CD4-positive, alpha-beta T cell treated with Interleukin-15 for 1 hour (primary cell): ENCODE measurements at places on chromosomes 1 and 21.

- no peak for DNase-seq
Measured at GRCh38 chr1:172112576-172112975, 271.3 kb downstream of the DNM3 start.

DNA sequence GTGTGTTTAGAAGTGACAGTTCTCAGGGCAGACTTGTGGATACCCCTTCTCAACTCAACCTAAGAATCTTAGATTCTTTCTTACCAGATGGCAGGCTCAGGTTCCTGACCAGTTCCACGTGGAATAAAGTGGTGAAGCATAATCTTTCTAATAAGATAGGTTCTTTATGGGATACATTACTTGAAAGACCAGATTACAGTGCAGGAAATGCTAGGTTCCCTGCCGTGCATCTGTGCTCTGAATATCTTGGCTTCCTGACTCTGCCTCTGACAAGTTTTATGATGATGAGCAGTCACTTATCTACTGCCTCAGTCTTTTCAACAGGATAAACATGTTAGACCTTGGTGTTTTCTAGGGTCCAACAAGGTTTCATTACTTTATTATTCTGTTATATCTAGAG is 207.9 kb upstream of the CACYBP start:
- DNase-seq, result no peak

DNA sequence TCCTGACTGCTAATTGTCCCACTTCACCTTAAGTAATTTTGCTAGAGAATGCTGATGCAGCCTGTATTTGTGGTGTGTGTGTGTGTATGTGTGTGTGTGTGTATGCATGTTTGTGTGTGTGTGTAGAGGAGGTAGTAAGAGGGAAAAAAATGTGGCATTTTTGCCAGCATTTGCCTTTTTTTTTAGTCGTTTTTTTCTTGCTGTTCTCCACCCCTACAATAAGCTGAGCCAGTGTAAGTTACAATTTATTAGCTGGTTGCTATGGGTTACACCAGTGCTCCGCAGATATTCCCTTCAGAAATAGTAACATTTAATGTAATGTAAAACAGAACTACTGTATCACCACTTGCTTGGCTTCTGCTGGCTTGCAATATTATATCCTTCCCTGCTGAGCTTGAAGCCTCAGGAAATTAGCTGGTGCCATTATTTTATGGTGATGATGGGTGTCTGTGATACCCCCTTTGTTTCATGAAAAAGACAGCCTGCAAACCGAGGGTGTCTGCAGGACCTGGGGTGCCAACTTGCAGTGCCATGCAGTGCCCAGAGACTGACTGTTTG is 23.4 kb upstream of the IGSF3 start:
- no peak for DNase-seq

DNA sequence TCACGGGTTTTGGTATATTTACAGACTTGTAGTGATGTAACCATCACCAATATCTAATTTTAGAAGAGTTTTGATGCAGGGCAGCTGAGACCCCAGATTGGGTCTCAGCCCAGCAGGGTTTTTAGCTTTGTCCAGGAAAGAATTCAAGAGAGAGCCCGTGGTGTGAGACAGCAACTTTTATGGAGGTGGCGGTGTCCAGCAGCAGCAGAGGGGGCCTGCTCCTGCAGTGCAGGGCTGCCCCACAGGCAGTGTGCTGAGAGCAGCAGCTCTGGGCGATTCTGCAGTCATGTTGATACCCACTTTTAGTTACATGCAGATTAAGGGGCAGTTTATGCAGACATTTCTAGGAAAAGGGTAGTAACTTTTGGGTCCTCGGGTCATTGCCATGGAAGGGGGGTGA is 1.8 kb upstream of the EPHX1 start:
- no peak for DNase-seq

- no peak for DNase-seq
Measured at GRCh38 chr1:164803366-164803765, 244.4 kb downstream of the PBX1 start.

DNA sequence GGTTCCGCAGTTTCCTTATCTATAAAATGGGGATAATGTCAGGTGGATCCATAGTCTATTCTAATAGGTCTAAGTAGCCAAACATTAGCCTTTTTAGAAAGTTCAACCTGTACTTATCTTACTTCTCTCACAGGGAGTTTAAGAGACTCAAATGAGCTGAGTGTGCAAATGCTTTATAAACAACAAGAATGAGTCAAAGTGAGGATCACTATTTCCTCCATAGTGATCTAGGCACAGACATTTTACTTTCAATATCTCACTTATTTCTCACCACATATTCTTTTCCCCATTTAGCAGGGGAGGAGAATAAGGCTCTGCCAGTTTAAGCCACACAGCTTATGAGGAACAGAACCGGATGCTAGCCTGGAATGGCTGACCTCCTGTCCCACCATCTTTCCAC is 92.1 kb upstream of the LMO4 start:
- DNase-seq, result no peak

DNA sequence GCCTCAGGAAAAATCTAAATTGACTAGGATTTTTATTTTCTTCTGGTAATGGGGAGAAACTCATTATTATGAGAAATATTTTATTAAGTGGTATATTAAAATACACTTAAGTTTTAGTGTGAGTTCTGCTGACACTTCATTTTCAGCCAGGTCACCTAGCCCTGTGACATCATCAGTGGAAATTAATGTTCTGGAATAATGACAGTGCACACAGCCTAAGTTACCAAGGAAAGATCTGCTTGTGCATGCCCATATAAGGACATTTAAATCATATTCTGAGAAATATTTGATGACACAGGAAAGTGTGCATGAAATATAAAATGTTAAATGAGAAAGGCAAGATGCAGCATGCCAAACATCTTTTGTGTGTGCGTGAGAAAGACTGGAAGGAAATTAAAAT is 102.0 kb downstream of the KIF14 start:
- DNase-seq, result no peak

DNA sequence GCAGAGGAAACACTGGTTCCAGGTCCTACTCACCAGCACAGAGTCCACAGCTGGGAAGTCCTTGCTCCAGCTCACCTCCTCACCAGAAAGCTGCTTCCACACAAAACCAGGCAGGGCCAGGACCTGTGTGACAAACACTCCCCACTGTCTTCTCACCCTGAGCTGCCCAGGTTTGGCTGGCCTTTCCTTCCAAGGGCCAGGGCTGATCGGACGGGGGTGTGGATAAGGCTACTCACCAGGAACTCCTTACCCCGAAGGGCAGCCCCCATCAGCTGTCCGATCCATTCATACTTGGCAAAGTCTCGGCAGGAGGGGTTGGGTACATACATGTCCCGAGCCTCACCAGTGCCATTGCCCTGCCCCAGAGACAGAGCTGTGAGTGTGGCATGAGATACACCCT is 5.4 kb downstream of the HECTD3 start:
- DNase-seq, result no peak

GRCh38 chr1:53658489-53659230 is 80.3 kb downstream of the GLIS1 start:
- peak; percentile 5 for DNase-seq

DNA sequence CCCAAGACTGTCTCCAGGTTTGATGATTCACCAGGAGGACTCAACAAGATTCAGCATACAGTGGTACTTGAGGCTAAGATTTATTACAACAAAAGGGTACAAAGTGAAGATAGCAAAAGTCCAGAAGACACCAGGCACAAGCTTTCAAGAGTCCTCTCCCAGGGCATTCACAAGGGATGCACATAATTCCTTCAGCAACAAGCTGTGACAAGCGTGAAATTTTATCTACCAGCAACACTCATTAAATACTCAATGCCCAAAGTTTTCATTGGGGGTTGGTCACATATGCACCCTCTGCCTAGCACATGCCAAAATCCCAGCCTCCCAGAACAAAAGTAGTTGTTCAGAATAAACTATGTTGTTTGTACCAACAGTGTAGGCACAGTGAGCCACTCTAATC is 62.3 kb downstream of the PRKACB start:
- no peak for DNase-seq

- DNase-seq, result no peak
Measured at GRCh38 chr1:9537863-9538668, 1.2 kb upstream of the SLC25A33 start.

DNA sequence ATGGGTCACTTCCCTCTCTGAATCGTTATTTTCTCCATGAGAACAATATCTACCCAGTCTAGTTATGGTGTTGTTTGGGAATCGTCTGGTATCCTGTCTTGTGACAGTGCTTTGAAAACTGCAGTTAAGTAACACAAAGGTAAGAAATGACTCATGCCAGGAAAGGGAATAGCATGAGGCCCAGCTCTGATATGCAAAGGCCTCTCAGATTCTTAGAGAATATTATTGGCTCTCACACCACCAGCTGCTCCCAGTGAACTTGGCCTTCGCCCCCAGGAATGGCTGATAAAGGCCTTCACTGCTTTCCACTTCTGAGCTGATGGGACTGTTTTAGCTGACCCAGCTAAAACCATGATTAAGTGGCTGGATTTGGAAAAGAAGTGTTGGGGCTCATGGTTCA is 27.1 kb downstream of the NEK2 start:
- DNase-seq, result no peak

DNA sequence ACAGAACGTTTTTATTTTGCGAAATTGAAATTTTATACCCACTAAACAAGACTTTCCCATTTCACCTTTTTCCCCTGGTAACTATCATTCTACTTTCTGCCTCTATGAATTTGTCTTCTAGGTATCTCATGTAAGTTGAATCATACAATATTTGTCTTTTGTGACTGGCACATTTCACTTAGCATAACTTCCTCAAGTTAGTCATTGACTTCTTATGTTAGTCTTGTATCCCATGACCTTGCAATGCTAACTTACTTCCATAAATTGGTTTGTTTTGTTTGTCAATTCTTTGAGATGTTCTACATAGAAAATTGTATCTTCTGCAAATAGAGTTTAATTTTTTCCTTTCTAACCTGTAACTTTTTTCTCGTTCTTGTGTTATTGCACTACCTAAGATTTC is 26.9 kb downstream of the SH3BP5L start:
- DNase-seq, result no peak

DNA sequence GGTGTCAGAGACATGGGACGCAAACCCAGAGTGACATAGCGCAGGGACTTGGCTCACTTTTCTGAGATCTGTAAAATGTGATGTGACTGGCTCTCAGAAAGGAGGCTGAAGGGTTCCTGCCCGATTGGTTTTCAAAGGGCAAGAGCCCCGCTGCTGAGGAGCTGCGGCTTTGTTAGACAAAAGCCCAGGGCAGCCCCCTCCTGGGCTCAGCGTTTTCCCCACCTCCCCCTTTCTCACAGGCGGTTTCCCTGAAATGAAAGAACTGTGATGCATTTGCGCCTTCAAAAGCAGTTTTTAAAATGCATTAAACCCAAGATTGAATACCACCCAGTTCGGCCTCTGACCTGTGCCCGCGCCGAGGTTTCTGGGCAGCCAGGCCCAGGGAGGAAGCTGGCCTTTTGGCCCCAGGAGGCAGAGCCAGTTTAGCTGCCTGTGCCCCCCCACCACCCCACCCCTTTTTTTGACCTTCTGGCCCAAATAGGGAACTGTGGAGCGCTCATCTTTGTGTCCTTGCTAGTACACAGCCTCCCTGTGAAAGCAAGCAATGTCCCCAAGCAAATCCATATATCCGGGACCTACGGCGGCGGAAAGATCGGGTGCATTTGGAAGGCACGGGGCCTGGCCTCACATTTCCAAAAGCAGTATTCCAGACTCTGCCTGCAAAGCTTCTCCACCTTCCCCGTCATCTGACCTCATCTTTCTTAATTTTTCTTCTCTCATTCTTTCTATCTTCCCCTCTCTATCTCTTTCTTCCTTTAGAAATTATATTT is 28.6 kb downstream of the CD247 start:
- peak; percentile 81 for DNase-seq

GRCh38 chr1:197982256-197982655 is 65.1 kb downstream of the LHX9 start:
- DNase-seq, result no peak

- DNase-seq, result no peak
Measured at GRCh38 chr1:240998024-240998423, 359.0 kb downstream of the RGS7 start.

- no peak for DNase-seq
Measured at GRCh38 chr1:201110616-201111015, 1.6 kb downstream of the CACNA1S start.

GRCh38 chr1:109559995-109560394 is 11.6 kb downstream of the GNAI3 start:
- no peak for DNase-seq

DNA sequence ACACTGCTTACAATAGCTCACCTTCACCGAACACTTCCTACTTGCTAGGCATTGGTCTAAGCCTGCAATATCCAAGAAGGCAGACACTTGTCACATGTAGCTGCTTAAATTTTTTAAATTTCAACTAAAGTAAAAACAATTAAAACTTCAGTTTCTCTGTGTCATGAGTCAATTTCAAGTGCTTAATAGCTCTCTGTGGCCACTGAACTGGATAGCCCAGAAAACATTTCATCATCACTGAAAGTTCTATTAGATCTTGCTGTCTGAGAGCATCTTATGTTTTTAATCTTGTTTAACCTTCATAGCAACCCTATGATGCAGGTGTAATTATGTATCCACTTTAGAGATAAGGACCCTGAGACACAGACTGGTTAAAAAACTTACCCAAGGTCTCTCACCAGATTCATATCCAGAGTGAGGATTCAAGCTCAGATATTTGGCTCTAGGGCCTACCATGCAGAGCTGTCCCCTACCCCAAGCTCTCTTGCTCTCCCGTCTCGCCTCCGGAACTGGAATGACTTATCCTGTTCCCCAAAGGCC is 2.6 kb upstream of the FCRL6 start:
- DNase-seq, result no peak

GRCh38 chr1:221643404-221644144 is 98.3 kb downstream of the DUSP10 start:
- DNase-seq, result no peak

GRCh38 chr1:177340601-177341067 is 169.9 kb downstream of the BRINP2 start:
- no peak for DNase-seq

- DNase-seq, result no peak
Measured at GRCh38 chr1:33393524-33393923, 37.4 kb downstream of the PHC2 start.

DNA sequence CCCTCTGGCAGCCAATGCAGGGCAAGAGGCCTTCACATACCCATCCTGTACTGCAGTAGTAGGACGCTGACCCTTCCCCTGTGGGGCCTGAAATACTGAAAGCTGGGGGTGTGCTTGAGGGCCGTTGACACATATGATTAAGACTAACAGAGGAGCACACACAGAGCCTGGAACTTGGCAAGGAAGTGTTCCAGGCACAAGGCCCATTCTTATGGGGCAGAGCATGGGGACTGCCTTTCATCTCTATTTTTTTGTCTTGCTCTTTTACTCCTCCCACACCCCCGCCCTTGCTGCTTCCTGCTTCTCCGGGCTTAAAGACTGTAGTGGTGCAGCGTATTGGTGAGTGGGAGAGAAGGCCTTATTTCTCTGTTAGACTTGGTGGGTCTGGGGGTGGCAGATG is 137.4 kb downstream of the BACH1 start:
- DNase-seq, result no peak

DNA sequence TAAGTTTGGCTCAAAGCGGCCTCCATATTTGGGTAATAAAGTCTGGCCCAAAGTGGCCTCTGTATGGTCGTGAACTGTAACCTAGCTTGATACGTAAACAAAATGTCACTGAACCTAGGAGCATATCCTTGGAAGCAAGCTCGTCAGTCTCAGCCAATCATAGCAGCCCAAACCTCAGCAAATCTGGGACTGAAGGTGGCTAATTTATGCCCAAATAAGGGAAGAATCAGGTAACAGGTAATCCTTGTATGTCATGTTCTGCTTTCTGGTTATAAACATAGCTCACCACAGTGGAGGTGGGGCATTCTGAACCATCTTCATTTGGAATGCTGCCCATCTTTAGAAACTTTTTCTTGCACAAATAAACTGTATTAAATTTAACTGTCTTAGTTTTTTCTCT is 281.1 kb downstream of the TTLL7 start:
- DNase-seq, result no peak
